ENCODE measurements at places on chromosomes 2 and 18.
A peak's percentile ranks its signal among the peaks of the same experiment; 100 is the strongest.

GRCh38 chr2:191465766-191466420, 212.0 kb upstream of the NABP1 start:
- DNase-seq, result no peak

GRCh38 chr2:68784915-68785314, 50.3 kb downstream of the ARHGAP25 start:
- no peak for DNase-seq

GRCh38 chr18:12408247-12408869, 629 bp downstream of the PRELID3A start:
- DNase-seq, result peak; percentile 39

DNA sequence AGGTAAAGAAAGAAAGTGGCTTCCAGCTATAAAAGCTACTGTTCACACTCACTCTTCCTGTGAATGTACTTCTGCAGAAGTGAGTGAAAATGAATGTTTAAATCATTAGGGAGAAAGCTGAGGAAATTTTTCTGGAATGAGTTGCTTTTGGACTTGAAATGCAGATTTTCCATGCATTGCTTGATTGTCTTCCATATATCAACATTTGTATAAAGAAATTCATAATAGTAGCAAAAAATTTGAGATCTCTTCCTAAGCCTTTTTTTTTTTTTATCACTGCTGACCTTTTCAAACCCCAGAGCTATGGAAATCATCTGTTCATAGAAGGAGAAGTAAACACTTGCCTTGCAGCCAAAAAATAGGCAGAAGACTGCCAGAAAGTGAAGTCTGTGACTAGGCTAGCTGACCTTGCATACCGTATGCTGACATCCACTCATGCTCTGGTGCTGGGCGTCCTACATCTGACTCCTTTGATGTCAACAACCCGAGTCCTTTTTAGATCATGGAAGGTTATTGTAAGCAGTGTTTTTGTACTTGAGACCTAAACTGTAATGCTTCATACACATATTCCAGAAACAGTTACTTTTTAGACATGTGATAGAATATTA, 154.5 kb upstream of the RASGRP3 start:
- DNase-seq, result no peak

DNA sequence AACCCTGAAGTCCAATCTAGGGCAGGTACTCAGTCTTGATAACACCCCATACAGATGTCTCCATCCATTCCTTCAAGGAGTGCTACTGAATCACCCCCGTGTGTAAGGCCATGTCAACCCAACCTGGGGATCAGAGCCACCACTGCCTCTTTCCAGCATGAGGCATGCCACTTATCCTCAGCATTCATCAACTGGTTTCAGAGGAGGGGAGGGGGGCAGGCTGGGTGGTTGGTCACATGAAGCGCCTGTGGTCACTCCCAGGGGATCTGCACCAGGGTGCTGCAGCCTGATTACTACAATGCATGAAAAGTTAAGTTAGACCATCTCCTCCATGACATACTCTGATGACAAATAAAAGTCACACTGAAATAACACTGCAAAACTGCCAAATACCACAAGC, 65.0 kb downstream of the UXS1 start:
- DNase-seq, result no peak

- no peak for DNase-seq
These were observed 17.9 kb downstream of the CAPN10 start for GRCh38 chr2:240604291-240604938.

DNA sequence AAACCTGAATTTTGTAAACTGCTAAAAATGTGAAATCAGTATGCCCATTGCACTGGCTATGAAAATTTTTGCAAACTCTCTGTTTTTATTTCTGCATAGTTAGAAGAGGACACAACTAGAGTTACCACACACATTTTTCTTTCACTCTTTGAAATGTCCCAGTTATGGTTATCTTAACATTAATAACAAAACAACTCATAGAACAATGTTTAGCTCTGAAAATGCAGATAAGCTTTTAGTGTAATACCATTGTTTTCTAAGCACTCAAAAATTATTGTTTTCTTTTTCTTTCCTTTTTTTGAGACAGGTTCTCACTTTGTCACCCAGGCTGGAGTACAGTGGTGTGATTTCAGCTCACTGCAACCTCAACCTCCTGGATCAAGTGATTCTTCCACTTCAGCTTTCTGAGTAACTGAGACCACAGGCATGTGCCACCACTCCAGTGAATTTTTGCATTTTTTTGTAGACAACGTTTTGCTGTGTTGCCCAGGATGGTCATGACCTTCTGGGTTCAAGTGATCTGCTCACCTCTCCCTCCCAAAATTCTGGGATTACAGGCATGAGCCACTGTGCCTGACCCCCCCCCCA, 1204.5 kb upstream of the ZEB2 start:
- no peak for DNase-seq

- DNase-seq, result no peak
These were observed 85.9 kb upstream of the RFX8 start for GRCh38 chr2:101560780-101561315.

DNA sequence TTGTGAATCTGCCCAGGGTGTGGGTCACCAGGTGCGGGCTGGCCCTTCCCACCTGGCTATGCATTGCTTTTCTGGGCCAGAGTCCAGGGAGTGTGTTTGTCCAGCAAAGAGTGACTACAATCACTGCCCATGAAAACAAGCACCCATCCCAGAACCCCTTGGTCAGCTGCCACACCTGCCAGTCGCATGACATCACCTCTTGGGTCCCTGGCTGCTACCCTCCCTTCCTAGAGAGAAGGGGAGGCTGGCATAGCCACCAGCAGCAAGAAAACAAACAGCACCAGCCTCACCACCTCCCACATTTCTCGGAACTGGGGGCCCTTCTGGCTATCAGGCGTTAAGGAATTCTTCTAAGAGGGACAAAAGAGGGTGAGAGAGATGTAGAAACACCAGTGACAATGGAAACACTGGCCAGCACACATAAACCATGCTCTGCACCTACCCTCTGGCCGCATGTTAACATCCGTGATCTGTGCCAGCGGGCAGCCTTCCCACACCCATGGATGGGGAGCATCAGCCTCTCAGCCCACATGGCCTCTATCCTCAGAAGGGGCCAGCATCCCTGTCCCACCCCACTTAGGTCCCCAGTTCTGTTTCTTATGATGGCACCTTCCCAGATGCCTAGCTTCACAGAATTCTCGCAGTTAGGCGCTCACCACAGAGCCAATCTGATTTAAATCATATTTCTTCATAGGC, 109.7 kb upstream of the GLI2 start:
- DNase-seq, result peak; percentile 55

GRCh38 chr2:176457481-176457880, 188.2 kb downstream of the MTX2 start:
- peak; percentile 49 for DNase-seq

DNA sequence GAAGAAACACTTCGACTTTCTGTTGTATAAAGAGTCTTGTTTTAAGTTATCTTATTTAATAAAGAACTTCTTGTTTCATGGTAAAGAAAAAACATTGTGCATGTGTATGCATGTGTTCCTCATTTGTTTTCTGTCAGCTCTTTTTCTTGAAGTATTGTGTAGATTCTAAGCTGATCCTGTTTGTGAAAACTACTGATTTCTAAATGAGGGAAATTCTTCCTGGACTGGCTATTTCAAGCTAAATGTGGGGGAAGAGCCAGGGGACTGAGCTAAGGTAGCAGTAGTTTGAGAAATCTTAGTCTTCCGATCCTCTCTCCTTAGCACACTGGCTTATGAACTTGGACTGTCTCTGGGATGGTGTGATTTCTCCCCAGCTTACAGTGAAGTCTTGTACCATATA, 56.4 kb upstream of the RBMS1 start:
- no peak for DNase-seq

DNA sequence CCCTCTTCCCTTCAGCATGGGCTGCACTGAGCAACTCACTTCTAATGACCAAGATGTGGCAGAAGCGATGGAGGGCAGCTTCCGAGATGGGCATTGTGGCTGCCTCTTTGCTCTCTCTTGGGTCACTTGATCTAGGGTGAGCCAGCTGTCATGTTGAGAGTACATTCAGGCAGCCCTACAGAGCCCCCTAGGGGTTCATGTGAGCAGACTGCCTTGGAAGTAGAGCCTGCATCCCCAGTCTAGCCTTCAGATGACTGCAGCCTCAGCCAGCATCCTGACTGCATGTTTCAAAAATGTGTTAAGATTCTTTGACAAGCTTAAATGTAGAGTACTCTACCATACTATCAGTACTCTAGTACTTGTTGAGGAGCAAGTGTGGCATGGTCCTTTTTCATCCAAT, 143.9 kb downstream of the NCK2 start:
- DNase-seq, result peak; percentile 32

- DNase-seq, result peak; percentile 10
These were observed 105.3 kb upstream of the SIX3 start for GRCh38 chr2:44836174-44836573.

GRCh38 chr18:3093624-3094337, 80.8 kb upstream of the LPIN2 start:
- DNase-seq, result no peak

DNA sequence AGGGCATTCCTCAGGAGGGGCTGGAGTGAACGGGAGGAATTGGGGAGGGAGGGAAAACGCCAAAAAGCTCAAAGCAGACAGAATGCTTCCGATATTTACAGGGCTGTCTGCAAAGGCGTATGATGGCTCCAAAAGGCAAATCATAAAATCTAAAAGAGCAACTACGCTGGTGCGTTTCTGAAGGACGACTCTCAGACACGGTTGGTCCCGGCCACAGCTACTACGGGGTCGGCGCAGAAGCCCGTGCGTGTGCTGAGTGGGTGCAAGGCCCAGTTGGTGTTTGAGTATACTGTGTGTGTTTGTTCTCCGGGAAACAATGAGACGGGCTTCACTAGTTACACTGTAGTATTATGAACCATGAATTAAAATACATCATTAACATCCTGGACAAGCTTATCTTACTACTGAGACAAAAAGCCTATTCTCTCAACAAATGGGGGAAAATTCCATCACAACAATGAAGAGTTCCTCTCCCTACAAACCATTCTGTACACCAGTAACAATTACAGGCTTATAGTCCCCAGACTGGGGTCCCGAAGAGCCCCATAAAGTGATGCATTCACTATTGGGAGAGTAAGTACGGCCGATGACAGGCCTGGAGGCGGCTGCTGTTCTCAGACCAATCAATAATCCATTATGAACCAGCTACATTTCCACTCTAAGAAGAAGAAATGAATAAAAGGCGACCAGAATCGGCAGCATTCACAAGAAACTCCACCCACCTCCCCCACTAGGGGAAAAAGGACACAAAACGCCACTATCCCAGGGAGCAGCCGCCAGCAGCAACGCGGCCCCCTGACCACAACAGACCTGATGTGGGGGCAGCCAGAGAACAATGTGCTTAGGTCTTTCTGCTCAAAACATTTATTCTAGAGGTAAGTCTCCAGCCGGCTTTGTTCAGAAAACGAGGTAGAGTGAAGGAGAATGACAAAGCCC, 43.4 kb downstream of the ZNF516 start:
- no peak for DNase-seq

DNA sequence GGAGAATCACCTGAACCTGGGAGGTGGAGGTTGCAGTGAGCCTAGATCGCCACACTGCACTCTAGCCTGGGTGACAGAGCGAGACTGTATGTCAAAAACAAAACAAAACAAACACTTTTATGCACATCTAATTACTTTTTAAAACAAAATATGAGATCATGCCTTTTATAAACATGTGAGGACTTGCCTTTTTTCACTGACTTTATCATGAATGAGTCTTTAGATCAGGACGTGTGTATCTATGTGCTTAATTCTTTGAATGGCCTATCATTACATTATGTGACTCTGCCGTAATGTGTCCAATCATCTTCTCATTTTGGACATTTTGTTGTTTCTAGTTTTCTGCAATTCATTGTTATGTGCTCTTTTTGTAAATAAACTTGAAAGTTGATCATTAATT, 58.7 kb downstream of the FAM117B start:
- no peak for DNase-seq

- peak; percentile 74 for DNase-seq
These were observed 36.4 kb downstream of the COL5A2 start for GRCh38 chr2:189142893-189143759.

DNA sequence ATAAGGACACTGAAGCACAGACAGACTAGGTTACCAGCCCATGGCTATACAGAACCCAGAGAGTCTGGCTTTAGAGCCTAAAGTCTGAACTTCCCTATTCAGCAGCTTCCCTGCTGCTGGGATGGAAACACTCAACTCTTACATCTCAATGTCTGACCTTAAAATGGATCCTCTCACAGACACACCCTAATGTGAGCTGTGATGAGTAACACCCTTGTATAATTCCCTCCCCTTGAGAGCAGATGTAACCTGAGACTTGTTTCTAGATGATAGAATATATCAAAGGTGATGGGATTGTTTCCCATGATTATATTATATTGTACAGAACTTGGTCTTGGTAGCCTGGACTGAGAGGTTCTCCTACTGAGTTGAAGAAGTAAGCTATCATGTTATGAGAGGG, 577.1 kb upstream of the KLHL29 start:
- no peak for DNase-seq

All from MCF 10A (cell line).